ENCODE measurements at places on chromosomes 5 and 9. TPM values are rescaled to one million over a fixed set of nuclear protein-coding genes. Genes with fewer than 3 reads are reported as not detected.

- DNase-seq: no peak
- H3K27ac ChIP-seq: peak overlapping the region; percentile 98
- peaks cover 6% of the 10 kb centered on the region for H3K4me1 ChIP-seq
- no peaks in the 10 kb centered on the region for H3K36me3 ChIP-seq
These were observed 612 bp upstream of the ATG10 start for GRCh38 chr5:81971111-81971711.

TAS2R1 gene
- total RNA-seq: not detected

BAAT gene
- not detected for total RNA-seq

DOK3 gene
- total RNA-seq: 2.0 TPM

- no peaks in the 10 kb centered on the region for H3K27me3 ChIP-seq
- no peaks in the 10 kb centered on the region for H3K36me3 ChIP-seq
- no peaks in the 10 kb centered on the region for H3K4me1 ChIP-seq
- no peak overlapping the region for H3K27ac ChIP-seq
- no peak for DNase-seq
These were observed 32.1 kb upstream of the CLPTM1L start for GRCh38 chr5:1376981-1377380.

Data from thyroid gland (tissue), 4 donors.